ENCODE measurements at places on chromosomes 1 and 21. TPM values are rescaled to one million over a fixed set of nuclear protein-coding genes. Genes with fewer than 3 reads are reported as not detected.

DNA sequence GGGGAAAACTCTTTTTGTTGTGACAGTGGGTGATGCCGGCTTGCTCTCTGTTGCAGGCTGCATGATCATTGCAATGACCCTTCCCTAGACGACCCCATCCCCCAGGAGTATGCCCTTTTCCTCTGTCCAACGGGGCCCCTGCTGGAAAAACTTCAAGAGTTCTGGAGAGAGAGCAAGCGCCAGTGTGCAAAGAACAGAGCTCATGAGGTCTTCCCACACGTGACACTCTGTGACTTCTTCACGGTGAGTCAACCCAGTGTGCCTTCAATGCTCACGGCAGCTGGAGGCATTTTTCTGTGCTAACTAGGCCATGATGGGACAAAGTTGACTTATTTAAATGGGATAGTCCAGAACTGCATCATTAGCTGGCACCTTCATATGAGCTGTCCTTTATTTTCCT is 5.7 kb downstream of the UBASH3A start:
- no peak for DNase-seq

DNA sequence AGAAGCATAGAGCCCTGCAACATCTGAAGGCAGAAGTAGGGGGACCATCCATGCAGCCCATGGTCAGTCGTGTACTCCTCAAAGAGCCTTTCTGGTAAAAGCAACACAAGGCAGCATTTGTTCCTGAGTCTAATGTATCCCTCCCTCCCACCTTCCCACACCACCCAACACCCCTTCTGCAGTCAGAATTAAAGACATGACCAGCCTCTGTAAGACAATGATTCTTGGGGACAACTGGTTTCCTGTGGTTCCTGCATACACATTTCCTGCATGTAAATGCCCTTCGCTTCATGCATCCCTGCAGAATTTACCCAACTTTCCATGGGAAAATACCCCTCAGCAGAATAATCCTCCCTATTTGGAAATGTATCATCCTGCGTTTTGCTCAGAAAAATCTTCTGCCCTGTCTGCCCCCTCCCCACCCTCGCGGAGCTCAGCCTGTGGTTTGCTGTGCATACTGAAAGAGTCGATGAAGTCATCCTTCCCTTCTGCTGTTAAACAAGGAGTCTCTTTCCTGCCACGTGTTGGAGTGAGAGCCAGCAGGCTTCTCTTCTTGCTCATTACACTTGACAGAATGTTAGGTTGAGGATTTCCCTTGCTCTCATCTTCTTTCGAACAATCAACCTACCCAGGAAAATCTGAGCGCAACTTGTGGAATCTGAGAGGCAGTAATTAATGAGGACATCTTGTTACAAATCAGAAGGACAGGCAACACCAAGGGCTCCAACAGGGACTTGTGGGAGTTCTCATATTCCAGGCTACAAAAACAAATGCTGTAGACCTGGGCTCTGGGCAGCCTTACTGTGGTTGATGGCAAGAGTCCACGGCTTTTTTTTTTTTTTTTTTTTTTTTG is 4.7 kb downstream of the TNN start:
- no peak for DNase-seq

OR2L8 gene
- total RNA-seq: 0.50 TPM

DNA sequence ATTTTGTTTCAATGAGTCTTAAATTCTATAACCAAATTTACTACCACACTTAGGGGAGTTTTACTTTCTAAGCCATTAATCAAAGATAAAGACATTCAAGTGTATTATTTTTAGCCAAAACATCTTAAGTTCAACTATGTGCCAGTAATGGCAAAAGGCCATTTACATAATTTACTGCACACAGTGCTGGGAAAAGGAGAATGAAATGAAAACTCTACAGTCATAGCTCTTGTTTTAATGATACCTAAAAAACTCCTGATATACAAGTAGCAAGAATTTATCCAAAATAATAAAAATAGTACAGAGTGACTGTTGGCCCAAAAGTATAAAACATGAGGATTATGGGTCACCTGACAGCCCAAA is 42.4 kb upstream of the C1orf198 start:
- DNase-seq: no peak

CLDN17 gene
- total RNA-seq: not detected

GFI1 gene
- total RNA-seq: 10.2 TPM

- DNase-seq: no peak
Observed at GRCh38 chr1:215833941-215834729, 267.0 kb downstream of the KCTD3 start.

DNA sequence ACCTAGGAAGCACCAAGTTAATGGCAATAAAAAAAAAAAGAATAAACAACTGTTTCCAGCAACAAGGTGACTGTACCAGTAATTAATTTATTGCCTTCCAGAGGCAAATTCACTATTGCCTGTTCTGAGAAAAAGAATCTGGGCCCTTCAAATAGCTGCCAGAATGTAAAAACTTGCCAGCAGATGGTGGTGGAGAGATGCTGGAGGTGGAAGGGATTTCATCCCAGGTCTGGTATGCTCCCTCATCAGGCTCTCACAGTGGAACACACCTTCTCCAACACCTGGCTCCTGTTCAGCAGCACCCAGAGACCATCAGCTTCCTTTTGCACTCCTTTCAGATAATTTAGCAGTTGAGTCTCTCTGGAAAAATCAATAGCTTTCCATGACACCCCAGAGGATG is 792.9 kb upstream of the ADAMTS5 start:
- no peak for DNase-seq

NRIP1 gene
- 29.9 TPM for total RNA-seq

DNA sequence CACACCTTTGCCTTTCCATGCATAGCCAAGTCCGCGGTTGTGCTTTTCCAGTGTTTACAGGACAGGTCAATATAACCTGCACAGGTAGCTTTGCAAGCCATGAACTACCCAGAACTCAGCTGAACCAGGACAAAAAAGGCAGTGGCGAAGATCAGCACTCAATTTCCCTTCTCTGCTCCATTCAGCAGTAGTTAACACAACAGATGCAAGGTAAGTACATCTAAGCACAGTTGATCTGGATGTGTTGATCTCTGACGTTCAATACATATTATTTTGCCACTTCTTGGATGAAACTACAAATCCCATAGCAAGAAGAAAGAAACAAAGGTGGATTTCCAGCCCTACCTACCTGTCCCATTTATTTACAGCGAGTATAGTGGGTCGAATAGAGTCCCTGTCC is 146.6 kb upstream of the KRTAP19-8 start:
- no peak for DNase-seq

LCE2C gene
- not detected for total RNA-seq

SLAMF6 gene
- 38.0 TPM for total RNA-seq

DNA sequence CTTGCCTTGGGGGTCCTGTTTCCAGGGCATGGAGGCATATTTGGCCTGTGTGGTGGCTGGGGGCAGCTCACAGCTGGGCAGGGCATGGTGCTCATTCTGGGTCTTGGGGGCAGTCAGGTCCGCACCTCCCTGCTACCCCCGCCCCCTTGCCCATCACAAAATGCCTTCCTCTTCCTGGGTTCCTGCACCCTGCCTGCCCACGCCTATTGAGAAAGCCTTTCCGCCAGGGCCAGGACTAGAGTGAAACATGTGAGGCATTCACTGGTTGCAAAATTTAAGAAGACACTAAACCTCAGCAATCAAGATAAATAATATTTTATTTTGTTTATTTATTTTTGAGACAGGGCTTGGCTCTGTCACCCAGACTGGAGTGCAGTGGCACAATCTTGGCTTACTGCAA is 19.7 kb downstream of the PTAFR start:
- no peak for DNase-seq

GRCh38 chr1:211968200-211968834 is 67.0 kb downstream of the INTS7 start:
- DNase-seq: no peak

LRRC8C gene
- total RNA-seq: 52.4 TPM

RHD gene
- total RNA-seq: 0.20 TPM

- DNase-seq: no peak
Observed at GRCh38 chr21:17427157-17427556, 85.7 kb upstream of the CXADR start.

- no peak for DNase-seq
Observed at GRCh38 chr21:41390043-41390639, 28.3 kb downstream of the MX2 start.

DNA sequence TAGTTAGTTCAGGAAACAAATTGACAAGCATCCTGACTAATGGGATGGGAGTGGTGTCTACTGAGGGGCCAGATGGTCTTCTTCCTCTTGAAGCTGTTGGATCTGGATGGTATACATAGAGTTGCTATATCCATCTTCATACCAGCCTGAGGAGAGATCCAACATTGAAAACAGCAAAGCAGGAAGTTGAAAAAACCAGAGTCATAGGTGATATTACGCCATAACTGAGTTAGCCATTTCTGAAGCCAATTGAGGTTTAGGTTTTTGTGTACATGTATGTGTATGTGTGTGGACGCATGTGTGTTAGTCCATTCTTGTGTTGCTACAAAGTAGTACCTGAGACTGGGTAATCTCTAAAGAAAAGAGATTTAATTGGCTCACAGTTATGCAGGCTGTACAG is 2.3 kb upstream of the TSPAN2 start:
- DNase-seq: no peak

DNA sequence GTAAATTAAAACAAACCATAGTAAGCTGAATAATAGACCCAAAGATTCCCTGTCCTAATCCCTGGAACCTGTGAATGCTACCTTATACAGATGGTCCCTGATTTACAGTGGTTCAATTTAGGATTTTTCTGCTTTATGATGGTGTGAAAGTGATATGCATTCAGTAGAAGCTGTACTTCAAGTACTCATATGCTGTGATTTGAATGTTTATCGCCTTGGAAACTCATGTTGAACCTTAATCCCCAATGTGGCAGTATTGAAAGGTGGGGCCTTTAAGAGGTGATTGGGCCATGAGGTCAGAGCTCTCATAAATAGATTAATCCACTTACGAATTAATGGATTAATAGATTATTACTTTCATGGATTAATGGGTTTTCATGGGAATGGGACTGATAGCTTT is 10.6 kb upstream of the RRP15 start:
- no peak for DNase-seq

DNA sequence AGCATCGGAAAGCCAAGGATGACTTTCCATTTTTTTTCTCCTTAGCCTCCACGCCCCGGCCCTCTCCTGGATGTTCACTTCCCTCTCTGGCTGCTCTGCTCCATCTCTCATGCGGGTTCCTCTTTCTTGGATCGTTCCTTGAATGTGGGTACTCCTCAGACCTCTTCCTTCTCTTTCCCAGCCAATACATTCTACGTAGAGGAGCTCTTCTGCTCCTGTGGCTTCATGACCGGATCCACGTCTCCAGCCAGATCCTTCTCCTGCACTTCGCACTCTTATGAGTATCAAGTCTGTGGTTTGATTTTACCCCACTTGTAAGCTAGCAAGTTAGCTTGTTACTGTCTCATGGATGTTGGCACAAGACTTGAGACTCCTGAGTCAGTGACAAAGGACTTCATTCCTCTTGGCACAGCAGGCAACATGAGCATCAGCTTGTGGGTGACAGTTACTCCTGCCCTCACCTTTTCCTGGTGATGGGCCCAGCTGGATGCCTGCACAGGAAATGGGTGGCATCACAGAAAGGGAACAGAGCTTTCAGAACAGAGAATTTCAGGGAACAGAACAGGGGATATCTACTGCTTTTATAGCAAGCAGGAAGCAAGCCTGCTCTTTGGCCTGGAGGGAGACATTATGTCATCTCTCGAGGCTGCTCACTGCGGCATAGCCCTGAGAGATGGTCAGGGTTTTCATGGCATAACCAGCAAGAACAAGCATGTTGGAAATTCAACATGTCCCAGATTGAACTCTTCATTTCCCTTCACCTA is 100.1 kb upstream of the KIF26B start:
- DNase-seq: no peak

DNA sequence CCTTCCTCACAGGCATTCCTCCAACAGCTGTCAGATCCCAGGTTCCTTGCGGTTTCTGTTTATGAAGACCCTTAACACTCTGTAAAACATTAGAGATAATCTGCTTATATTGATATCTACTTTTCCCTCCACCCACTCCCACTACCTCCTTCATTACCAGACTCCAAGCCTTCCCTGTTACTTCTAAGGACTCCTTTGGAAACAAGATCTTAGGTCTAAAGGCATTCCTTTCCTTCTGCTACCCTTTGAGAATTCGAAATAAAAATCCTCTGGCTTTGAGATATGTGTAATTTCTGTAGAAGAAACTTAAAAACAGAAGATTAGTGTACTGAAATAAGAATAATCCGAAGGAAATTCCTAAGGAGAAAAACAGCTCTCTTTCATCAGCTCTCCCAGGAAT is 23.7 kb upstream of the LYPLAL1 start:
- DNase-seq: no peak

HSPB7 gene
- total RNA-seq: not detected

DNA sequence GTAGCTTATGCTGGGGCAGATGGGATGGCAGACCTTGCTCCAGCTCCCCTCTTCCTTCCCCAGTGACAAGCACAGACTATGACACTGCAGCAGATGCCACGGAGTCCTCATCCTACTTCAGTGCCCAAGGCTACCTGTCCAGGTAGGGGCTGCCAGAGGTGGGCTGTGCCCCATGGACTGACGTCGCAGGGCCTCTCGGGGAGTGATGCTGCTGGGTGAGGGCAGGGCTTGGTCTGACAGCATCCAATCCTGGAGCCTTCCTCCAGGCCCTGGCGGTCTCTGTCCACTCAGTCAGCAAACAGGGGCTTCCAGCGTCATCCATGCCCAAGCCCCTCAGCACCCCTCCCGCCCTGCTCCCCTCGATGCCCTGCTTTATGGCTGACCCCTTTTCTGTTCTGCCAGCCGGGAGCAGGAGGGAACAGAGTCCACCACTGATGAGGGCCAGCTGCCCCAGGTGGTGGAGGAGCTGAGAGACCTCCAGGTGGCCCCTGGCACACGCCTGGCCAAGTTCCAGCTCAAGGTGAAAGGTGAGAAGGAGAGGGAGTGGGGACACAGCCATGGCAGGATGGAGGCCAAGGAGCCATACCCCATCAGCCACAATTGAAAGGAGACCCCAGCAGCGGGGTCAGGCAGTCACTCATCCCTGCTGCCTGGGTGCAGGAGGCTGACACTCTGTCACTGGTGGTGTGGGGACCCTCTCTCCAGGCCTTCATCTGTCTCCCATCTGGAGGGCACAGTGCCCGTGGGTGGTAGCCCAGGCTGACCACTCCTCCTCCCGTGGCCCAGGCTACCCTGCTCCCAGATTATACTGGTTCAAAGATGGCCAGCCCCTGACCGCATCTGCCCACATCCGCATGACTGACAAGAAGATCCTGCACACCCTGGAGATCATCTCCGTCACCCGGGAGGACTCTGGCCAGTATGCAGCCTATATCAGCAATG is 73.6 kb downstream of the TRIM11 start:
- peak; percentile 5 for DNase-seq

GRCh38 chr1:43522431-43522775 is 8.3 kb upstream of the PTPRF start:
- DNase-seq: no peak
